ENCODE measurements at places on chromosomes 6 and 20.

DNA sequence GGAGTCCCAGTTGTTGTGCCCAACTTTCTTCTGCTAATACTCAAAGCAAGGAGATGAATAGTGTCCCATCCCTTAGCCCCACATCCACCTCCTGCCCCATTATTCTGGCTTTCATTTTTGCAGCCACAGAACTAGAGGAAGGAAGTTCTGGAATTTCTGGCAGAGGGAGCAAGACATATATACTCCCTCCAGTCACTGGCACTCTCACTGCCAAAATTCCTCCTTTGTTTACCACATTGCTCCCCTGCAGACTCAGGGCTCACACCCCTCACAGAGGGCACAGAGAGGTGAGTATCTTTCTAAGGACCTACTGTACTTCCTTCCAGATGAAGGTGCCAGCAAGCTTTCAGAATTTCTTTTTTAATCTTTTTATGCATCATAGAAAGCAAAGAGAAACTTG lies 168.0 kb upstream of the ID4 start:
- peak; percentile 21 for DNase-seq

GRCh38 chr6:150880336-150880735 lies 14.8 kb downstream of the MTHFD1L start:
- DNase-seq = no peak

- no peak for DNase-seq
Observed at GRCh38 chr6:31651602-31652191, 764 bp downstream of the BAG6 start.

GRCh38 chr6:121338956-121339355 lies 4.7 kb upstream of the TBC1D32 start:
- peak; percentile 55 for DNase-seq

DNA sequence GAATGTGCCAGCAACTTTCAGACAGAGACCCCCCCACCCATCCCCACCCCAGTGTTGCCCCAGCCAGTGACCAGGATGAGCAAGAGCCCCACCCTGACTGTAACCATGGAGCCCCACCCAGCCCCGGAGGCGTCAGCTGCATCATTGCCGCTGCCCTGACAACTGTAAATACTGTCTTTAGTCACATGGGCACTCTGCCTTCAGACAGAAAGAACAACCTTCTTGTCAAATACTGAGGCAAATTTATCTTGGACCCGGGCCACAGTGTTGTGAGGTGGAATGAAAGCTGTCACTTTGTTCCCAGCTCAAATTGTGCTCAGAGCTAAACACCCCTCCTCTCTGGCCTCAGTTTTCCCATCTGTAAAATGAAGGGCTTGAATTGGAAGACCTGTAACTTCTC lies 23.7 kb downstream of the MOCS3 start:
- DNase-seq = peak; percentile 20

DNA sequence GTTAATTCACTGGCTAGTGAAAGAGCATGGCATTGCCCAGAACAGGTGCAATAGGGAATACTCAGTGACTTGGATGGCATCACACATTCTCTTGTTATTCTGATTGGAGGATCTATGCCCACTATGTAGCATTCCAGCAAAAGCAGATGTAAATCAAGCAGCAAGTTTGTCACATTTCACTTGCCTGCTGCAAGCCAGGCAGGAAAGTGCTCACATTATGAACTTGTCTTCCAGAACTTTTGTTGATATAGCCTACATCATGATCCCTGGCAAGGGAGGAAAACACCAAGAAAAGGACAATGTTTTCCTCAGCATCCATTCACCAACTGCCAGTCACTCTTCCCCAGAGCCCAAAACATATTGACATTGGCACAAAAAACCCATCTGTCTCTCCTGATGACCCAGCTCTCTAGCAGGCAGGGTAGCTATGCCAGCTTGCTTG lies 77.8 kb downstream of the ARHGAP18 start:
- DNase-seq = no peak

GRCh38 chr6:37463110-37463509 lies 30.1 kb downstream of the CMTR1 start:
- DNase-seq = no peak

- DNase-seq = no peak
Observed at GRCh38 chr6:17492350-17492749, 99.0 kb downstream of the CAP2 start.

DNA sequence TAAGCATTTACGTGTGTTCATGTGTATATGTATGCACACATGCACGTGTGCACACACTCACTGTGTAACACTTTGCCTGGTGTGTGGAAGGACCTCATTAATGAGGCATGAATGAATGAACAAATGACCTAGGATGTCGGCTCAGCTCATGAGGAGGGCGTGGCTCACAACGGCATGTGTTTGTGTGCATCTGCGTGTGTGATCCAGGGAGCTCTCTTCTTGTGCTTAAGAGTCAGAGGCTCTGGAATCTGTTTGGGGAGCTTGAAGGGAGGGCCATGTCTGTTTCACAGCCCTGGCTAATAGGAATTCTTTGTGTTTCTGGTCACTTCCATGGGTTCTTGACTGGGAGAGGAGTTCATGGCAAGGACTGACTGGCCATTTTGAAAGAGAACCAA lies 32.7 kb downstream of the TOX2 start:
- DNase-seq = no peak

DNA sequence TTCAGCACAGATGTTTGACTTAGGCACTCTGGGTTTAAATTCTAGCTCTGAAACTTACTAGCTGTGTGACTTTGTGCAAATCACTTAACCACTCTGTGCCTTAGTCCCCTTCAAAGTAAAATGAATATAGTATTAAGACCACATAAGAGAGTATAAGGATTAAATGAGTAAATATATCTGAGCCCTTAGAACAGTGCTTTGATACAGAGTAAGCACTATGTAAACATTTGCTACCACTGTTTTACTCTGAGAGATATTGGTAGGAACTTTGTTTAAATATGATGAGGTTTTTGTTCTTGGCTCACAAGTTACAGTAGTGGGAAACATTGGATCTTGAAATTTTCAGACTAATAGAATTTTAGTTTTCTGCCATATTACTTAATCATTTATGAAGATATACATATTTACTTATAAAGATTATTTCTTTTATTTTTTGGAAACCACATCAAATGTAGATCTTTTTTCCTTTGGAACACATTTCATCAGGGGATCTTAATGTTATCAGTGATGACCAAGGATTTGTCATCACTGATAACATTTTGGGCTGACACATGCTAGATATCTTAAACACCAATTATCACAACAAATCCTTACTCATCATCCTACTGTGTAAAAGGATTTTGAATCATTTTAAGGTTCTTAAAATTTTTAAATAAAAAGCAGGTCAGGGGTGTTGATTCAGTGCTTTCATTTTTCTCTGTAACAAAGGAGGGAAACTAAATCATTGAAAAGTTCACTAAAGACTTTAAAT lies 226.2 kb downstream of the EYA4 start:
- DNase-seq = no peak

GRCh38 chr6:136166815-136167214 lies 83.3 kb downstream of the MTFR2 start:
- no peak for DNase-seq

GRCh38 chr6:116405652-116406356 lies 35.1 kb downstream of the DSE start:
- DNase-seq = no peak

DNA sequence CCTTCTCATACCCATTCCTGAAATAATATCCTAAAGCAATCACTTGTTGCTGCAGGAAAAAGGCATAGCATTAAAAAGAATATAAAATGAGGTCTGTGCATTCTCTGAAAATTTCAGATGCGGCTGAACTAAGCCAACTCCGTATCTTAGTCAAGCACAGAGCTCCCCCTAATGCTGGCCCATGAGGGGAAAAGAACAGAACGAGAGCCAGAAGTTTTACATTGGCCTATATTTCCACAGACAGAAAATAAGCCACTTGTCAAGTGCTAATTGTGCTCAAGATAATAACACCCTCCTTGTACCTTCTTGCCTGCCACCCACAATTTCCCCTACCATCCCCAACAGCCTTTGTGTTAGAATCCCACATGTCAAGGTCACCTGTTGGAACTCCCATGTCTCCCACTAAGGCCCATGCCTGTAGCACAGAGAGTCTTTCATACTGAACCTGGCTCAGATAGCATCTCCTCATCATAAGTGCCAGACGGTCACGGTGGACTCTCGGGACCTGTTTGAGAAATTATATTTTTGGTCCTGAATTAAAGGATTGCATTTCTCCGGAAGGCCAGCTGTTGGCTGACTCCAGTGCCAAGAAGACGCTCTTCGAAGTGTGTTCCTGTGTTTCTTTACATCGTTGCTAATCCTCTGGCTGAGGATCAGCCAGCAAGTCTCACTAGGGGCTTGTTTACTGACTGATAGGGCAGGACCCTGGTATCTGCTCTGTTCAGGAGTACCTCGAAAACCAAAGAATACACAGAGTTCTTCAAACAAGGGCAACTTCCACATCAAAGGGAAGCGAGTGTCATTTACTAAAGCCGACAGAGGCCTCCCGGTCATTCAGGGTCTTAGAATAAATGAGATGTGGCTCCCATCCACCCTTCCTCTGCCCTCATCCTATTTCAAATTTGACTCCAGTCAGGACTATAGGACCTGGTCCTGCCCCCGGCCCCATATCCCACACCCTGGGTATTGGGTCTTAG lies 183.4 kb upstream of the FBXL4 start:
- DNase-seq = no peak

- no peak for DNase-seq
Observed at GRCh38 chr20:49852522-49853080, 40.0 kb downstream of the SLC9A8 start.

DNA sequence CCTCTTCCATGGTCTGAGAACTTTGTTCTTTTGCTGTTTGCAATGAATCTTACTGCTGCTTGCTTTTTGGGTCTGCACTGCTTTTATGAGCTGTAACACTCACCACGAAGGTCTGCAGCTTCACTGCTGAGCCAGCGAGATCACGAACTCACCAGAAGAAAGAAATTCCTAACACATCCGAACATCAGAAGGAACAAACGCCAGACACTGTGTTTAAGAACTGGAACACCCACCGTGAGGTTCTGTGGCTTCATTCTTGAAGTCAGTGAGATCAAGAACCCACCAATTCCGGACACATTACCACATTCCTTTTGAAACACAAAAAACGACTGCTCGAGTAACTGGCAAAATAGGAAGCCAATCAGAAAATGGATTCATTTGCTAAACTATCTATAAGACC lies 471.8 kb downstream of the TFAP2A start:
- DNase-seq = no peak

- DNase-seq = no peak
Observed at GRCh38 chr20:32767418-32768198, 5.4 kb downstream of the DNMT3B start.

GRCh38 chr6:148884461-148884860 lies 137.6 kb downstream of the UST start:
- DNase-seq = no peak

DNA sequence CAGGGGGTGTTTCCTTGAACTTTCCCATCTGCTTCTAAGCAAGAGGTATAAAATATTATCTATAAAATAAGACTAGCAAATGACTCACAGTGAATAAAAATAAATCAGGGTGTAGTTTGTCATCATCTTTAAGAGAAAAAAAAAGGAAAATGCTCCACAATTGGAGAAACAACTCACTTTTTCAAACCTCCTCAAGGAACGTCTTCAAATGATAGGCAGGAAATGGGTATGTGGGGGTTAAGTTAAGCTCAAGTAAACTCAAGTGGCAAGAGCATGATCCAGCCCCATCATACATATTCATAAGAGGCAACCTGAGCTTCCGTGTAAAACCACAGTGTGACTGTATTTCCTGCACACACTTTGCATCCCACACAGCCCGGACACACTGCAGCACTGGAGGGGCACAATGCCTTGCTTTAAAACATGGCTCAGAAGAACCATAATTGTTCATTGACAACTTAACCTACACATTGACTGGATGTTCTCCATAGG lies 58.5 kb upstream of the CEP85L start:
- no peak for DNase-seq

DNA sequence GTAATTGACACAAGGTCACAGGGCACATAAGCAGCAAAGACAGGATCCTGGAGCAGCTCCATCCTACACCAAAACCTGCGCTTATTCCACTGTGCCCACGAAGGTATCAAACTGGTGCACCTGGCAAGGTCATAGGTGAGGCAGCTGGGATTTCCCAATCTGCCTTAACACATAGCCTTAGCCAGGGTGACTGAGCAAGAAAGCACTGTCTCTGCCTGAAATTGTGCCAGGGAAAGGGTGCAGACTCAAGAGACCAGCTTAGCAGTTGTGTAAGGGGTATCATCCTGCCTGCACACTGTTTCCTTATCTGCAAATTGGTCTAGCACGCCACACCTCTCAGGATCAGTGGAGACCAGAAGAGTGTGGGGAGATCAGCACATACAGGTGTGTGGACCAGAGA lies 82.8 kb downstream of the MAFB start:
- DNase-seq = no peak

GRCh38 chr6:68108233-68108835 lies 526.7 kb upstream of the ADGRB3 start:
- no peak for DNase-seq

- DNase-seq = no peak
Observed at GRCh38 chr6:170021579-170021978, 269.3 kb downstream of the DLL1 start.

- DNase-seq = no peak
Observed at GRCh38 chr6:138001750-138002349, 105.4 kb downstream of the PERP start.

DNA sequence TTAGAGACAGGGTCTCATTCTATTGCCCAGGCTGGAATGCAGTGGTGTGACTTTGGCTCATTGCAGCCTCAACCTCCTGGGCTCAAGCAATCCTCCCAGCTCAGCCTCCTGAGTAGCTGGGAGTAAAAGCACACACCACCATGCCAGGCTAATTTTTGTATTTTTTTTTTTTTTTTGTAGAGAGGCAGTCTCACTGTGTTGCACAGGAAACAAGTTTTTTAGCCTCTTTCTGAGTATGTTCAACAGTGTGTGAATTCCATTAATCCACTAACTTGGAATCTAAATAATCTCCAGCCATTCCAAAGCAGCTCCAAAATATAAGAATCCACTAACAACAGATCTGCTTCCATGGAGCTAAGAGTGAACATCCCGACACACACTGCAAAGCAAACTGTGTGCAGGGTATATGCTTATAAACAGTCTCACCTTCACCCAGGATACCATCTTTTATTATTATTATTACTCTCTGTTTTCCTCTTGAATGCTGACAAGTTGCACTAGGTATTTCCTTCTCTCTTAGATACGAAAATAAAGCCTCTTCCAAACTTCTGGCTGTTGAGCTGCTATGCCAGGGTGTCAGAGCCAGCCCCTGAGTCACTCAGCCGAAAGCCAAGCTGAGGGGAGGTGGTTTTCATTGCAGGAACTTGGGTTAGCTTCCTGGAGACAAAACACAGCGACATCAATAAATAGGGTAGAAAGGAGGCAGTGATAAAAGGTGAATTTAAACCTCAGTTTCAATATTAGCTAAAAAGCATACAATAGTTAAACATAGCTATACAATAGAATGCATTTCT lies 264.9 kb downstream of the HIVEP2 start:
- DNase-seq = no peak

- no peak for DNase-seq
Observed at GRCh38 chr6:152184573-152184916, 377.1 kb downstream of the ESR1 start.

- peak; percentile 64 for DNase-seq
Observed at GRCh38 chr6:148240861-148241477, 101.7 kb upstream of the SASH1 start.
